ENCODE measurements at places on chromosomes 2 and 18. TPM values are rescaled to one million over a fixed set of nuclear protein-coding genes. Genes with fewer than 3 reads are reported as not detected.

- no peak for DNase-seq
These were observed 24.1 kb upstream of the KANSL1L start for GRCh38 chr2:210195101-210195852.

GRCh38 chr2:239721531-239721930 is 303.6 kb downstream of the NDUFA10 start:
- DNase-seq, result no peak

FSIP2 gene
- not detected for total RNA-seq

CDH2 gene
- total RNA-seq, result 34.1 TPM

MCM6 gene
- total RNA-seq, result 57.1 TPM
